Gastrocnemius medialis (tissue), 4 donors: ENCODE measurements at places on chromosomes 2 and 18. TPM values are rescaled to one million over a fixed set of nuclear protein-coding genes. Genes with fewer than 3 reads are reported as not detected.

CROCC2 gene
- not detected for total RNA-seq

DNA sequence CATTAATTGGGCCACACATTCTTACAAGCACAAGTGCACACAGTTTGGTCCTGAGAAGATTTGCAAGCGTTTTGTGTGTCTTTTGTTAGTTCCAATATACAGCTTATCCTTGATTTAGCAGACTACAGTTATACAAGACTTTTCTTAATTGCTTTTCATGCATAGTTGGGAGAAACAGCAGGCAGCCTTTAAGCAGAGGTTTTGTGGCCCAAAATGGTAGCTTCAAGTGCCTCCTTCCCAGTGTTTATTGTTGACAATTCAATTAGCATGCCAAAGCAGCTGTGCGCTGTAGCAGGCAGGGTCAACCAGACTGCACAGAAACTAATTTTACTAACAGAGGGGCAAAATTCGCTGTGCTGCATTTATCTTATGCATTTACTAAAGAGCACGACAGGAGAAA, 47.5 kb downstream of the FRZB start:
- H3K4me3 ChIP-seq, result no peak overlapping the region
- H3K27me3 ChIP-seq, result no peaks in the 10 kb centered on the region
- H3K36me3 ChIP-seq, result no peaks in the 10 kb centered on the region

RAB6C gene
- not detected for total RNA-seq

GRCh38 chr2:143482316-143482715, 353.1 kb downstream of the ARHGAP15 start:
- no peak overlapping the region for H3K4me3 ChIP-seq
- H3K27ac ChIP-seq, result peak overlapping the region; percentile 48
- H3K27me3 ChIP-seq, result no peaks in the 10 kb centered on the region
- no peak for DNase-seq
- H3K36me3 ChIP-seq, result no peaks in the 10 kb centered on the region
- peaks cover 6% of the 10 kb centered on the region for H3K4me1 ChIP-seq

DNA sequence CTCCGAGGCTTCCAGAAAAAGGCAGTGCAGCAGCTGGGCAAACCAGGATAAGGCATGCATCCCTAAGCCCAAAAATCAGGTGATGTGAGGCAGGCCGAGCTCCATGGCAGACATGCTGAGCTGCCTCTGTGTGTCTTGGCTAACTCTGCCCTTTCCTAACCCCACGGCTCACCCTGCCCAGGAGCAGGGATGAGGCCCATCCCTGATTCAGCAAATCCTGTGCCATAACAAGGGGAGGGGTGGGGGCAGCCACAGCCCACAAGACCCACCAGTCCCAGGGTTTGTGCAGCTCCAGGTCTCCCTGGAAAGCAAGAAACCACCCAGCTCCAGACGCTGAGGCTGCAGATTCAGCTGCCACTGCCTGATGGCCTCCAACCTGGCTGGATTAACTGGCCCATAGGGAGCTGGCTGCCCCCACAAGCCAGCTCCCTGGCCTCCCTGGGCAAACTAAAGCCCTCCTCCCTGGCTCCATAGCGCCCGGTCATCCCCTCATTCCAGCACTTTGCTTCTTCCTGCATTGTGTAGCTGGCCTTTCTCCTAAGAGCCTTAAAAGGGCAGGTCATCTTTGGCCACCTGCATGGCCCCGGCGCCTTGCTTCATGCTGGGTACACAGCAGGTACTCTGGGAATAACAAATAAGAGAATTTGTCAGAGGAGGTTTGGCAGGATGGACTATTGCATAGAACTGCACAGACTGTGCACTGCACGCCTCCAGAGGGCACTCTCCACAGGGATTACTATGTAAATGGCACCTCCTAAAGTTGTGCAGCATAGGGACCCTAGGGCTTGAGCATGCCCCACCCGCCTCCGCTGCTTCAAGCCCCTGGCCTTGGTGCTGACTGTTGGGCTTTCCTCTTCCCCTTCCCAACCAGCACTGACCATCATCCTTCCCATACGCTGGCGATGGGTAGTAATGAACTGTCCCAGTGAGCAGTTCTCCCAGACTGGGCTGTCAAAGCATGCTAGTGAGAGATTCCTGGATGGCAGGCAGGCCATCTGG, 10.7 kb downstream of the STEAP3 start:
- peaks cover 78% of the 10 kb centered on the region for H3K4me1 ChIP-seq
- H3K36me3 ChIP-seq, result no peaks in the 10 kb centered on the region
- no peak for DNase-seq
- H3K27ac ChIP-seq, result peak overlapping the region; percentile 84

- no peak for DNase-seq
- H3K27me3 ChIP-seq, result no peaks in the 10 kb centered on the region
- H3K36me3 ChIP-seq, result no peaks in the 10 kb centered on the region
- no peak overlapping the region for H3K4me3 ChIP-seq
- H3K4me1 ChIP-seq, result peaks cover 6% of the 10 kb centered on the region
- no peak overlapping the region for H3K27ac ChIP-seq
Measured at GRCh38 chr2:241739651-241740050, 5.2 kb downstream of the D2HGDH start.

DNA sequence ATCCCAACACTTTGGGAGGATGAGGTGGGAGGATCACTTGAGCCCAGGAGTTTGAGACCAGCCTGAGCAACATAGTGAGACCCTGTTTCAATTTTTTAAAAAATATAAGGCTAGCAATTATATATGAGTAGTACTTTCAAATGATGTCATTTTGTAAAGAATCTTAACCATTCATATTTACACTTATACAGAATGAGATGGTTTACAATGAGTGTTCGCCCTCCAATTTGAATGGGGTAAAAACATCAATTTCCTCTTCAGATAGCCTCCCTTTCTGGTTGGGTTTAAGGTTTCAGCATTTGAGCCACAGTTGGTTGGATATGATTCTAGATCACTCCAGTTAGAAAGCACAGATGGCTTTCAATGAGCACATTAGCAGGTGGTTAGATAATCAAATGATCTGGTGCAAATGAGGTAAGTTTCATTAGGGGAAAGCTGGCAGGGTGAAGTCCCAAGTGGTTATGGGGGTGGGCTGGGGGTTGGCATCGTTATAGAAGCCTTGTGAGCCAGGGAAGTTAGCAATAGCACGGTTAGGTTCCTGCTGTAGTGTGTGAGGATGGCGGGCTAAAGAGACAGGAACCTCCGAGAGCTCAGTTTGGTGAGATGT, 63.9 kb downstream of the TRPM8 start:
- no peaks in the 10 kb centered on the region for H3K27me3 ChIP-seq
- no peaks in the 10 kb centered on the region for H3K4me1 ChIP-seq
- no peaks in the 10 kb centered on the region for H3K36me3 ChIP-seq
- no peak for DNase-seq

VWC2L gene
- total RNA-seq, result not detected

DNA sequence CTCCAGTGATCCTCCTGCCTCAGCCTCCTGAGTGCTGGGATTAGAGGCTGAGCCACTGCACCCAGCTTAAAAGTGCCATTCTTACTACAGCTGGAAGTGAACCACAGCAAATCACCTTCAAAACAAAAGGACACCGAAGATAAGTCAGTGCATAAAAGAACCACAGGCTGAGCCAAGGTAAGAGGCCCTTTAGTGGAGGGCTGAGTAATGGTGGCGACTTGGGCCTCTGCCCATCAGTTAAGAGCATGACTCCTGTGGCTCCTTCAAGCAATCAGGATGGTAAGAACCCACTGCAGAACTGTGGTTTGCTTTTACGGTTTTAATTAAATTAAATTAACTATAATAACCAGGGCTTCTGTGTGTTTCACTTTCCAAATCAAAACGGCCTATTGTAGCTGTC, 75.1 kb downstream of the CTAGE1 start:
- no peak overlapping the region for H3K4me3 ChIP-seq
- H3K36me3 ChIP-seq, result no peaks in the 10 kb centered on the region
- H3K27me3 ChIP-seq, result peaks cover 8% of the 10 kb centered on the region
- DNase-seq, result no peak
- H3K27ac ChIP-seq, result no peak overlapping the region

DNA sequence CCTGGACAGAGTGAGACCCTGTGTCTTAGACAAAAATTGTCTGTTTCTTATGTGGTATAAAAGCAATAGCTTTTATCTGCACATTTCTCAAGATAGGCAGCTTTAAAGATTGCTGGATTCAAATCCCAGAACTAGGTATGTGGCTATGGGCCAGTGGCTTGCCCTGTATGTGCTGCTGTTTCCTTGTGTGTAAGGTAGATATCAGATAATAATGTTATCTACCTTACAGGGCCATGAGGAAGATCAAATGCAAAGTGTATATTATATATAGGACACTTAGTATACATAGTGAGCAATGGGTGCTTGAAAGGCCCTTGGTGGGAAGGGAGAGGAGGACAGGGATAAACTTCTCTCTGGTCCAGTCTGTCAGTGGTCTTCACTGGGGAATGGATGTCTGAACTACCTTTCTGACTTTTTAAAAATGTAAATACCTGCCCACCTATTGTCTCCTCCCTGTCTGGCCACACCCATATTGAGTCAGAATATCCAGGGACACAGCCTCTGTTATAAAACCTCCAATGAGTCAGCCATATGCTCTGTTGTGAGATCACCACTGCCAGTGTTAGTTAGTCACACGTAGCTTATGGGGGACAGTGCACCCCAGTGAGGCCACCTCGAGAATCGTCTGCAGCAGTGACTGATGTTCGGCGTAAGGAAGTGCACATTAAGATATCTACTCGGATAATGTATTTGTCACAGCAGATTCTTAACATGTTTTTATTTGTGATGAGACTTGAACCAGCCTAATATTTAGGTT, 383.4 kb downstream of the PTPRM start:
- DNase-seq, result no peak
- H3K27ac ChIP-seq, result no peak overlapping the region
- no peak overlapping the region for H3K4me3 ChIP-seq
- no peaks in the 10 kb centered on the region for H3K36me3 ChIP-seq
- no peaks in the 10 kb centered on the region for H3K27me3 ChIP-seq

DNA sequence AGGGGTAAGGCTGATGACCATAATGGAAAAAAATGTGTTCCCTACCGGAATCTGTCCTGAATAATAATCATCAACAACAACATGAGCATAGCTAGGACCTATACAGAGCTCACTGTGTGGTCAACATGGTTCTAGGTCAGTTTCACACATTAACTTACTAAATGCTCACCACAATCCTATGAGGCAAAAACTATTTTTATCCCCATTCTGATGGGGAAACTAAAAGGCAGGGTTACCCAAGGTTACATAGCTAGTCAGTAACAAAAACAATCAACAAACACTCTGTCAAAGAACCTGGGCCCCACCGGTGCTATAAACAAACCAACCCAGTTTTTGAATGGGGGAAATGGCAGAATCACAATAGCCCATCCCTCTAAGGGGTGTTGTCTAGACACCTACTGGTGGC, 40.1 kb downstream of the AOX1 start:
- no peaks in the 10 kb centered on the region for H3K36me3 ChIP-seq
- H3K27me3 ChIP-seq, result no peaks in the 10 kb centered on the region
- no peak overlapping the region for H3K27ac ChIP-seq
- no peaks in the 10 kb centered on the region for H3K4me1 ChIP-seq
- no peak for DNase-seq

DNA sequence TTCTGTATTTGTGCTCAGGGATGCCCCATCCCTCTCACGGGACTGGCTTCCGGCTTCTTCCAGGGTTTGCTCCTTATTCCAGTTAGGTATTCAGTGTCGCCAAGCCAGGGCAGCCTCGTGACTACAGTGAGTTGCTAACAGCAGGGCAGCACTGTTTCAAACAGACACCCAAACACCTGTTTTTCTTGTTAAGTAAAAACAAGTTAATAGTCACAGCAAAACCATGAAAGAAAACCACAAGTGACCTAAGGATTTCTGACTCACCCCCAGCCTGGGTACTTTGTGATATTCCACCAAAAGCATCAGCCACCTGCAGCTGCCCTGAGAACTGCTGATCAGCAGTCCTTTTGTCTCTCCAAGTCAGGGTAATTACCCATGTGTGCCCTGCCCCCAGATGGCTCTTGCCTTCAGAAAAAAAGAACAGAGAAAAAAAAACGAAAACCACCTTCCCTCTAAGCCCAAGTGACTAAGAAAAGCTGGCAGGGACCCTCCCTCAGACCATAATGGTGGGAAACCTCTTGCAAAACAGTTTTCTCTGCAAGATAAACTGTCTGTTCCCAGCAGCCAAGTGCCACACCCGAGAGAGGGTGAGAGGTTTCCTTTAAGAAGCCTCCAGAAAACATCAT, 178.2 kb downstream of the ANAPC1 start:
- H3K4me3 ChIP-seq, result no peak overlapping the region
- H3K4me1 ChIP-seq, result peaks cover 50% of the 10 kb centered on the region
- DNase-seq, result peak; percentile 81
- no peaks in the 10 kb centered on the region for H3K27me3 ChIP-seq
